Forelimb muscle (tissue), 1 donor: ENCODE measurements at places on chromosomes 3 and 15. TPM values are rescaled to one million over a fixed set of nuclear protein-coding genes. Genes with fewer than 3 reads are reported as not detected.

DNA sequence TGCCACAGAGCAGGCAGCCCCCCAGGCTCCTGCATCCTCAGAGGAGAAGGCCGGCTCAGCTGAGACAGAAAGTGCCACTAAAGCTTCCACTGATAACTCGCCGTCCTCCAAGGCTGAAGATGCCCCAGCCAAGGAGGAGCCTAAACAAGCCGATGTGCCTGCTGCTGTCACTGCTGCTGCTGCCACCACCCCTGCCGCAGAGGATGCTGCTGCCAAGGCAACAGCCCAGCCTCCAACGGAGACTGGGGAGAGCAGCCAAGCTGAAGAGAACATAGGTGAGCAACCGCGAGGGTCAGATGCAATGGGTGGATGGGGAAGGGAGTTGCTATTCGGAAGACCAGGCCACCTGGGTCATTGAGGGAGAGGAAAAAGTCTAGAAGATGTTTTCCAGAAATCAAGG, 53.0 kb downstream of the GAP43 start:
- no peak for DNase-seq

- DNase-seq: no peak
Measured at GRCh38 chr15:76151599-76151974, 91.8 kb downstream of the TMEM266 start.

GRCh38 chr3:192299921-192300320, 427.4 kb downstream of the FGF12 start:
- no peak for DNase-seq

- DNase-seq: no peak
Measured at GRCh38 chr3:175316799-175317198, 457.7 kb downstream of the NAALADL2 start.

GRCh38 chr15:77179541-77179998, 108.7 kb upstream of the TSPAN3 start:
- DNase-seq: no peak

The BLM gene
- 4.8 TPM for polyA plus RNA-seq

- DNase-seq: no peak
Measured at GRCh38 chr15:28896951-28897350, 11.2 kb downstream of the APBA2 start.
